ENCODE measurements at places on chromosomes 3 and 15. TPM values are rescaled to one million over a fixed set of nuclear protein-coding genes. Genes with fewer than 3 reads are reported as not detected.

- DNase-seq, result no peak
These were observed 424.1 kb downstream of the RSL24D1 start for GRCh38 chr15:54772663-54773062.

Gene SLC28A2
- not detected for total RNA-seq

DNA sequence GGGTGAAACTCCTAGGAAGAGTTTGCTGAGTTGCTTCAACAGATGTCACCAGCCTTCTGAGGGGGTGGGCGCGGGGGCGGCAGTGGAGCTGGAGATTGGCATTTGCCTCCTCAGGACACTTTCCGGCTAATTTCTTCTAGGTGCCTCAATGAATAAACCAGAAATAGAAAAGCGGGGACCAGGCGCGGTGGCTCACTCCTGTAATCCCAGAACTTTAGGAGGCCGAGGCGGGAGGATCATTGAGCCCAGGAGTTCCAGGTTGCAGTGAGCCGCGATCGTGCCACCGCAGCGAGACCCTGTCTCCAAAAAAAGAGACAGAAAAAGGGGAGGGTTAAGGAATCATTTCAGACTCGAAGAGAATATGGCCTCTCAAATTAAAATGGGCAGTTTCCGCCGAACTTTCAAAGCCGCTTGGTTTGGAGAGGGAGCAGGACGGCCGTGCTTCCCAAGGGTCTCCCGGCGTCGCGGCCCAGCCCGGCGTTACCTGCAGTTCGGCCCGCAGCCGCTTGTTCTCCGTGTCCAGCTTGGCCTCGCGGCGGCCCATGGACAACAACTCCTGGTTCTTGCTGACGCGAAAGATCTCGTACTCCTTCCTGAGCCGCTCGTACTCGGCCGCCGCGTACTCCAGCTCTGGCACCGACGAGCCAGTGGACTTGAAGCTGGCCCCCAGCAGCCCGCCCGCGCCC lies 587 bp downstream of the NPHP3 start:
- peak; percentile 46 for DNase-seq

Gene ROPN1
- total RNA-seq, result not detected

- peak; percentile 11 for DNase-seq
These were observed 241.4 kb downstream of the EDEM1 start for GRCh38 chr3:5428607-5429516.

DNA sequence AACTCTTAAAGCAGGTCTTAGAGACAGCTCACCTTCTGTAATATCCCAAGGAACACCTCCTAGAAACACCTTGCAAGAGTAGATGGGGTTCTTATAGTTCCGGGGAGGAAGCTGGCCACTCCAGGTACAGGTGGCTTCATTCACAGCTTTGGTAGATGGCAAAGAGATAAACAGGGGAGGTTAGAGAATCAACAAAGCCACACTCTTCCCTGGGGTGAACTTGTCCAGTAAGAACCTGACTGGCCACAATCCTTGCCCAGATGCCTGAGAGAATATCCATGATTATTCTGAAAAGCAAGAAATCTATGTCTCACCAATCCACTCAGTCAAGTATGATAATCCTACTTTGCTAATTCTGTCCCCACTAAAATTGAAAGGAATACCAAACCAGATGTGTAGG lies 13.6 kb upstream of the RPS17 start:
- DNase-seq, result no peak

Gene KLF15
- 0.62 TPM for total RNA-seq

DNA sequence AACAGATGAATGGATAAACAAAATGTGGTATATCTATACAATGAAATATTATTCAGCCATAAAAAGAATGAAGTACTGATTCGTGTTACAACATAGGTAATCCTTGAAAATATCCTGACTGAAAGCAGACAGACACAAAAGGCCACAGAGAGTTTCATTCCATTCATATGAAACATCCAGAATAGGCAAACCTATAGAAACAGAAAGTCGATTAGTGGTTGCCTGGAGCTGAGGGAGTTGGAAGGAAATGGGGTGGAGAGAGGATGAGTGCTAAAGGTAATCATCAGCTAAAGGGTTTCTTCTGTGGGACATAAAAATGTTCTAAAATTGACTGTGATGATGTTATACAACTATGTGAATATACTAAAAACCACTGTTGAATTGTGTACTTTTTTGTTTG lies 22.9 kb downstream of the FOXP1 start:
- no peak for DNase-seq

Gene ZNF621
- 17.7 TPM for total RNA-seq

Gene CCR2
- total RNA-seq, result not detected

DNA sequence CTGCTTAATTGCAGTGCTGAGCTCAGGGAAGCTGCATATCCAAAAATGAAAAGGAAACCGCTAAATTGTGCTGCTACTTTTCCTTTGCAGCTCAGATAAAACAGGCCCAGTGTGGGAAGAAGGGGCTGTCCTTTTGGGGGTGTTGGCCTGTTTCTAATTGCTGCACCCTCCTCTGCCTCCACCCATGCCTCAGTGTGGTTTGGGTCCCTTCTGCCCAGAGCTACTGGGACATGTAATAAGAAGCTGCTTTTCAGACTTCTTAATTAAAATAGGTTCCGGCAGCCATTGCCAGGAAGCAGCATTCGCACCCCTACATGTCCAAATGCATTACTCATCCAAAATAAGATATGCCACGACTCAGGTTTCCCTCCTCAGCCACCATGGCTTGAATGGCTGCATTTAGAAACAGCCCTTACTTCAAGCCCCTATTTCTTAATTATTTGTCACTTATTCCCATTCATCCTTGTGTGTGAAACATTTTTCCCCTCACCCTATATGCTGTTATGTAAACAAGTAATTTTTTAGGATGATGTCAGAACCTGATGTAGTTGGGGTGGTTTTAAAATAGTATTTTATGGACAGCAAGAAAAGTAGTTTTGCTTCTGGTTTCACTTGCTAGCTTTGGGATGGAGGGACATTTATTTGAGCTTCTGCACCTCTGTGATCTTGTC lies 235.9 kb upstream of the CTDSPL start:
- DNase-seq, result no peak

GRCh38 chr15:43881944-43882343 lies 55.1 kb downstream of the WDR76 start:
- DNase-seq, result peak; percentile 26

GRCh38 chr15:80591471-80591870 lies 103.6 kb upstream of the ABHD17C start:
- no peak for DNase-seq

Gene TRPM1
- total RNA-seq, result not detected

GRCh38 chr15:50046159-50046558 lies 72.9 kb downstream of the ATP8B4 start:
- DNase-seq, result no peak

Gene ZNF660
- total RNA-seq, result 0.22 TPM

DNA sequence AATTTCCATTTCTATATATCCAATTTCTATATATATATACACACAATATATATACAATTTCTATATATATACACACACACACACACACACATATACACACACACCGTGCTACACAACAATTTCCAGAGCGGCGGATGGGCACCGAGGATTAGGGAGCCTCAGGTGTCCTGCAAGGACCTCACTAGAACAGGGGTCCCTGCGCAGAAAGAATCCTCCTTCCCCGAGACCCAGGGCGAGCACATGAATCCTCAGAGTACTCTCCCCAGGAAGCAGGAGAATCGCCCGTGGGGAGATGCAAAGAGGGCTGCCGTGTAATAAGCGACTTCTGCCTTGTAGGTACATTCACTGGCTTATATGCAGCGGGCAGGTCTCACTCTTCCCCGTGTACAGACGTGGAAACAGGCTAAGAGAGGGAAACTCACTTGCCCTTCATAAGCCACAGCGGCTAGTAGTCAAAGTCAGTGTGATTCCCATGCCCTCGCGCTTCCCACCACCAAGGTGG lies 467 bp downstream of the PIF1 start:
- peak; percentile 36 for DNase-seq

GRCh38 chr3:196192524-196193051 lies 18.6 kb downstream of the ZDHHC19 start:
- peak; percentile 41 for DNase-seq

Gene PP2D1
- not detected for total RNA-seq

GRCh38 chr3:147616998-147617619 lies 207.9 kb downstream of the ZIC1 start:
- DNase-seq, result no peak

Gene SMCO1
- total RNA-seq, result not detected

DNA sequence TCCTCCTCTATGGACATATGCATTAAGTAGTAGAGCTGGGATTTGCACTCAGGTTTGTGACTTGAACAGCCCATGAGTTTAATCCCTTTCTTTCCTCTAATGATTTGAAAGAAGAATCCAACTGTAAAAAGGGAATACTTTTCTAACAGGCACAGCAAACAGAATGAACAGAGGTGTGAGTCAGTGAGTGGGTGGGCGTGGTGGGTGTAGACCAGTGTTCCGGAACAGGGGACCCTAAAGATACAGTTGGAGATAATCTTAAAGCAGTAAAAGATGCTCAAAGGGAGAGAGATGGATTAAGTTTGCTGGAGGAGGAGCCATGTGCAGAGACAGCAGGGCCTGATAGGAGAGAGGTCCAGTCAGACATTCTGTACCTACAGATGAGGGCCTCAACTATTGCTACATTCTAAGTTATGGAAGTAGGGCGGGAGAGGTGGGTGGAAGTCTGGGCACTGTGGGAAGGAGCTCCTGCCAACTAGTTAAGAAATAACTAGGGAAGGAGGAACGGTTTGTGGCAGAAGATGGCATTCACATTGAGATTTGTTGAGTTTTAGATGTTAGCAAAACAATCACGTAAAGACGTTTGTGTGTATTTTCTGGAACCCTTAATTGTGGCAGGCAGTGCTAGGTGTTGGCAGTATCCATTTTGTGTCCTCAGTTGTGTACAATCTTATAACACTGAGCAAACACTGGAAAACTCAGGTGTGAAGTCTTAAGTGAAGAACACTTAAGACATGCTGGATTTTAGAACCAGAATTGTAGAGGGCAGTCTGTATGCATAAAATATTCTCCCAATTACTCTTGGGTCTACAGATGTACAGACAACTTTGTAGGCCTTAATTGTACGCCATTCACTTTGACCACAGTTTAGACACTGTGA lies 511.0 kb downstream of the GRM7 start:
- no peak for DNase-seq

DNA sequence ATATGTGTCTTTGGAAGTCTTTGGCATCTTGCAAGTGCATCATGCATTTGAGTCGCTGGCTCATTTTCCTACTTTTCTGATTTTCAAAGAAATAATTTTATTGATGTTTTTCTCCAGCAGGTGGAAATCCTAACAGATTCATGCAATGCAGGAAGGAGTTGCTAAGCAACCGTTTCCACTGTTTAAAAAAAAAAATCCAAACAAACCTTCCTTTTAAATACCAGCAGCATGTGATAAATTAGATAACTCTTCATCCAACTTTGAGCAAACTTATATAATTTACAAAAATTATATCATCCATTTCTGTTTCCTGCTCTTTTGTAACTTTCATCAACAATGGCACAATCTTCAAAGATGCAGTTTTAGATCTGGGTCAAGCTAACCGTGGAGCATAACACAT lies 364.1 kb downstream of the MFSD1 start:
- DNase-seq, result no peak

DNA sequence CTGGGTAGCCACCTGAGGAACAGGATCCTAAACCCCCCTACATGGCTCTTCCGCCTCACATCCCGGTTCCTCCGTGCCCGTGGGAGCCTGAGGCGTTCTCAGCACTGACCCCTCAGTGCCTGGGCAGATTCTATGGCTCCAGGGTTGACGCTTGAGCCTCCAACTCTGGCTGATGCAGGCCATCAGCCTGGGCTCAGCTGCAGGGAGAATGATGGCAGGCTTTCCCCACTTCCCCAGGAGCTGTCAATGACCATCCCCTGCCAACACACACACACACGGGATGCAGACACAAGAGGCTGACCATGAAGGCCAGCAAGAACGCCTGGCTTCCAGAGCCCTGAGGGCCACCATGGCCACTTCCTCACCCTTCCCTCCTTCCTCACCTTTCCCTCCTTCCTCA lies 15.8 kb upstream of the IGDCC3 start:
- no peak for DNase-seq

Gene ZPLD1
- not detected for total RNA-seq

Gene RAB6B
- total RNA-seq, result not detected

DNA sequence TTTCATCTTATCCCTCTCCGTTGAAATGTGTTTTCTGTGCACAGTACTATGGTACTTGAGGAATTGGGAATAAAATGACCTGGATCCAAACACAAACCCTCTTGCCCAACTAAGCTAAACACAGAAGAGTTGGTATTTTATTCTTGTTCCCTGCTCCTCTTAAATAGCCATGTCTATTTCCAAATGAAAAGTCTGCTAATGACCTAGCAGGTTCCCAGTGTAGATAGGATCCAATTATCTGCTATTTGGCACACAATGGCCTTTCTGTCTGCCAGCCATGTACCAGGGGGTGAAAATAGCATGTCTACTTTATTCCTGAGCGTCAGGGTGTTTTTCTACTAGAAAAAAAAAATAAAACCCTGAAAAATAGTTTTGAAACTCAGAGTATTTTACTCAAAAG lies 657.0 kb upstream of the NAALADL2 start:
- no peak for DNase-seq

DNA sequence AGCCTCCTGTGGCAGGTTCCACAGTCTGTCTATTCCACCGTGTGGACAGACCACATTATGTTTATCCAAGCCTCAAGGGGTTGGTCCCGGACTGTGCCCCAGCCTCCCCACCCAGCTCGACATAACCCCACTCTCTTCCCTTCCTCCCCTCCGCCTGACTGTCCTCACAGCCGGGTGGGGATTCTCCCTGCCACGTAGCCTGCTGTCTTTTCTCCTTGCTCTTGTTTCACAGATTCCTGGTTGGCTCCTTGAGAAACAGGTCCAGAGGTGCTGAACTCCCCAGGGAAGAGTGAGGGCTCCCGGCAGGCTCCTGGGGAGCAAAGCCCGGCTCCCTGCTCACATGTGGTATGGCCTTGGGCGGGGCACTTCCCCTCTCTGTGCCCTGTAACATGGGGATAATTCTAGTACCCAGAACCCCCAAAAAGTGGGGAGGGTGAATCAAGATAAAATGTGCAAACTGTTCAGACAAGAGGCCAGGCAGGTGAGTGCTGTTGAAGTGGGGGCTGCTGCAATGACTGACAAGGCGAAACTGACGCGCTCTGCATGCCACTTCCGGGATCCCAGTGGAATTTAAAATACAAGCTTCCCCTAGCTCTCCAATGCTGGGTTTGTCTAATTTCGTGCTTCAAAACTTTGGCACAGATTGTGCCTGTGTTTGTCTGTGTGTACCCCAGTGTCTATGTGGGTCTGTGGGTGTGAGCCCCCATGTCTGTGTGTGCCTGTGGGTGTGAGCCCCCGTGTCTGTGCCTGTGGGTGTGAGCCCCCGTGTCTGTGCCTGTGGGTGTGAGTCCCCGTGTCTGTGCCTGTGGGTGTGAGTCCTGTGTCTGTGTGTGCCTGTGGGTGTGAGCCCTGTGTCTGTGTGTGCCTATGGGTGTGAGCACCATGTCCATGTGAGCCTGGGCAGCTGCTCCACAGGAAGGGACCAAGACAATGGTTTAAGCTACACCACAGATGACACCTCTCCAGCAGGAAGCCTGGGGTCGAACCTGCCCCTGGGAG lies 160.6 kb upstream of the IQSEC1 start:
- DNase-seq, result peak; percentile 26

Gene ANKRD34C
- not detected for total RNA-seq

Data from activated naive CD4-positive, alpha-beta T cell treated with anti-CD3 and anti-CD28 coated beads for 36 hours (primary cell).